Osteocyte (in vitro differentiated cells): ENCODE measurements at places on chromosomes 2 and 18. TPM values are rescaled to one million over a fixed set of nuclear protein-coding genes. Genes with fewer than 3 reads are reported as not detected.

Gene IL36A
- total RNA-seq: not detected in 2 replicates

Gene PIKFYVE
- 37.1 and 38.8 TPM in 2 replicates for total RNA-seq

GRCh38 chr2:63850649-63851048, 9.0 kb downstream of the UGP2 start:
- DNase-seq: no peak

- no peak for DNase-seq
Observed at GRCh38 chr2:18268400-18268799, 292.1 kb downstream of the RDH14 start.
